ENCODE measurements at places on chromosomes 6 and 20.

DNA sequence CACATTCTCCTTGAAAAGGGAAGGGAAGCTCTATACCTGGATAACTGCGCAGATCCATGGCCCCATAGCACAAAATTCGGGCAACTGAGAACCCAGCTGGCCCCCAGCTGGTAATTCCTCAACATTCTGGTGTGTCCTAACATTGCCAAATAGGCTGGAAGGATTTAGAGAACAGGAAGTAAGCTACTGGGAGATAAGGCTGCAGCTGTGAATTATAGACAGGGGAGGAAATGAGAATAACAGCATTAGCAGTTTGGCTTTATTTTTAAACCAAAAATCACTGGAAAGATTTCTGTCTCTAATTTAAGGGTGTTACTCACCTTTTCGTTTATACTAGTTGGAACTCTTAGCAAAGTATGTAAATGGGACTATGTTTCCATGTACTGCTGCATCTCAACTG is 97.2 kb downstream of the TULP4 start:
- DNase-seq: no peak

DNA sequence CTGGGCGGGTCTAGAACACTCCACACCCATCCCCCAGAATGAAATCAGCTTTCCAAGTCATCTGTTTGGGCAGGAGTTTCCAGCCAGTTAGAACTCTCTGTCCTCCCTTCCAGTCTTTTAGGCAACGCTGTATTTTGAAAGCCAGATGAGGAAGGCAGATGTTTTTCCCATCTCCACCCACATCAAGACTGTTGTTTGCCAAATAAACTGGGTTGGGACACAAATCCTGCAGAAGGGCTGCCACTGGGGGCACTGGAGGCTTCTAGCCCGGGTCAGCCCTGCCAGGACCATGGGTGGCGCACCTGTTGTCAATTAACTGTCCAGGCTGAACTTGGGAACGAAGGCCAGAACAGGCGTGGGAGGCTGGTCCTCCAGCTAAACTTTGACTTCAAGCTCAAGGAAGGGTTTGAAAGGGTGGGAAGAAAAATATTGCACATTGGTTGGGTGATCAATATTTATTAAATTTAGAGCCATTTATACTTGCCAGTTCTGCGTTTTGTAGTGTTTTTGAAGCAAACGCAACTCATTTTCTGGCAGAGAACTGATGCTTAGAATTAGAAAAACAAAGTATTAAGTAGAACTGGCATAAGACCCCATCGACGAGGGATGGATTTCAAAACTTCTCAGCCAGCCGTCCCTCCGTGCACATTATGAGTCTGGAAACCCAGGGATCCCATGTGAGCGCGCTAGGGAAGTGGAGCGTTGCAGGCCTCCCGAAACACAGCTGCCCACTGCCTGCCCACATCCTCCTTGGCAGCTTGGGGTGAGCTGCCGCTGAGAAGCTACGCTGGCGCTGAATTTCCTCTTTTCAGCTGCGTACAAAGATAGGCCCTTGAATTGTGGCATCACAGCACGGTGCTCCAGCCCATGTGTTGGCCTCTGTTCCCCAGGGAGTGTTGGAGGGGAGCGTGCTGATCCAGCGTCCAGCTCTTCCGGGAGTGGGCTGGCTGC is 297.4 kb downstream of the QKI start:
- no peak for DNase-seq

DNA sequence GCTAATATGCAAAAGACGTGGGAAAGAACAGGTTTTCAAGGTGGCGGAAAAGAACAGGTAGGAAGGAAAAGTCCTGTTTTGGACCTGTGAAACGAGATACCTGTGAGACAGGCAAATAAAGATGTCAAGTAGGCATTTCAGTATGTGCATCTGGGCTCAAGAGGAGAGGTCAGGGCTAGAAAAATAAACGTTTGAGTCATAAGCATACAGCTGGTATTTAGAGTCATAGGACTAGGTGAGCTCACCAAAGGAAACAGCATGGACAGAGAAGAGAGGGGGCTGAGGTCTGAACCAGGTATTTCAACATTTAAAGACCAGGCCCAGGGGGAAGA is 14.9 kb downstream of the MTFR2 start:
- DNase-seq: no peak

GRCh38 chr6:55668591-55668990 is 89.6 kb upstream of the HMGCLL1 start:
- no peak for DNase-seq

GRCh38 chr6:109298605-109299264 is 83.5 kb downstream of the CD164 start:
- no peak for DNase-seq

DNA sequence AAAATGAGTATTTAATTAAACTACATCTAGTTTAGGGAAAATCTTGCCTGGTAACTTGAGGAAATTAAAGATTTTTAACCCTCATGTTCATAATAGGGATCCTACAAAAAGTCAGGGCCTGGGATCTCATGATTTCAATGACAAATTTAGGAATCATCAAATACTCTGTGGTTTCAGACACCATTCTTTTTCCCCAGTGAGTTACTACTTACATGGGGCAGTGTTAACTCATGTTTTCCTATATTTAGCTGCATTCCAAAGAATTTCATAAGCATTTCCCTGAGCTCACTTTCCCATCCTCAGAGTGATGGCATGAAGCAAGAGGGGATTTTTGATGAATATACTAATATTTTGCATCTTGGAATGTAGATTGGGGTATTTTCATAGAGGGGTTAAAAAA is 321.7 kb downstream of the CENPW start:
- no peak for DNase-seq

GRCh38 chr6:133778414-133779130 is 110.3 kb upstream of the TCF21 start:
- no peak for DNase-seq

- DNase-seq: no peak
These were observed 55.5 kb downstream of the CPNE5 start for GRCh38 chr6:36783603-36784375.

DNA sequence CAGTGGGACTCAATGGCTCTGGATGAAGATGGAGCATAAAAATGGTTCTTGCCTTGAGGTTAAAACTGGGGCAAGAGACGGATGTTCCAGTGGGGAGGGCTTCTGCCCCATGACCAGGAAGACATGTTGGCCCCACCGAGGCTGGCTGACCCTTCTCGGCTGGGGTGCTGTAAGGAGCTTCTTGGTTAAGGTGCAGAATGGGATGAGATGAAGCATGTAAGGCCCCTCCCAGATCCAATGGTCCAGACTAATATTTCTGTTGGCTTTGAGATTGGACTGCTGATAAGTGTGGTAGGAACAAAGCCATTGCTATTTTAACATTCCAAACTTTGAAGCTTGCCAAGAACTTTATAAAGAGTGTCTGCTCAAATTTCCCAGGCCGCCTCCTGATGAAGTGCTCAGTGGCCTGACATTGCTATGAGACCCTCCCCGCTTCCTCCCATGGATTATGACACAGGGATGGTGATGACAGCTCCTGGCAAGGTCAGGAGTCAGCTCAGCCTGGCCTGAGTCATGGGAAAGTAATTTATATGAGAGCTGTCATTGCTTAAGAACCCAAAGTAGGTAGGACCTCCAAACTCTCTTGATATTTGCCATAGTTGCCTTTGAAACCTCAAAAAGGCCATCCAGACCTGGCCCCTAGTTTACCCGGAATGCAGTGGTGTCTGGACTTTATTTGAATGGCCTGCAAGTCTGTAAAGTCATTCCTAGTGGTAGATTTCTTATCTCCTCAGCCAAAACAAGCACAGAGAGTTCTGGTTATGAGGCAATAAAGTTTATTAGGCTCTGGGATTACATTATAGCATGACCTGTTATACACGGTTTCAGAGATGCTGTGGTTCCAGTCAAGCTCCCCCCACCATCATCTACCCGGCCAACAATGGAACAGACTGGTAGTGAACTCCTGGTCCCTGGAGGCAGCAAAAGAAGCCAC is 55.2 kb downstream of the TGM2 start:
- no peak for DNase-seq

- no peak for DNase-seq
These were observed 46.9 kb upstream of the ARMC2 start for GRCh38 chr6:108801366-108801765.

DNA sequence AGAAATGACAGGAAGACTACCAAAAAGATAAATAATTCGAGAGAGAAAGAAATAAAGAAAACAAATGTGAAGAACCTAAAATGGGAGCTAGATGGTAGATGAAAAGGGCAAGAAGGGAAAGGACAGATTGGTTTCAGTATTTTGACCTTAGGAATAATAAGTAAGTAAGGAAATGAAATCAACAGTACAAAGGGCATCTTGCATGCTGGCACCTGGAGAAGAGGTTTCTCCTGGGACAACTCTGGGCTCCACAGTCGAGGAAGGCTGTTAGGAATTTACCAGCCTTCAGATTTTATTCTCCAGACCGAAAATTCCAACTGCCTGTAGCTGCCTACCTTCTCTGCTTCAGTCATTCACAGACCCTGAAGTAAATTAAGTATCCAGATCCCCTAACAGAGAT is 80.5 kb downstream of the SMLR1 start:
- no peak for DNase-seq

GRCh38 chr6:119060255-119060907 is 18.1 kb downstream of the FAM184A start:
- DNase-seq: no peak

DNA sequence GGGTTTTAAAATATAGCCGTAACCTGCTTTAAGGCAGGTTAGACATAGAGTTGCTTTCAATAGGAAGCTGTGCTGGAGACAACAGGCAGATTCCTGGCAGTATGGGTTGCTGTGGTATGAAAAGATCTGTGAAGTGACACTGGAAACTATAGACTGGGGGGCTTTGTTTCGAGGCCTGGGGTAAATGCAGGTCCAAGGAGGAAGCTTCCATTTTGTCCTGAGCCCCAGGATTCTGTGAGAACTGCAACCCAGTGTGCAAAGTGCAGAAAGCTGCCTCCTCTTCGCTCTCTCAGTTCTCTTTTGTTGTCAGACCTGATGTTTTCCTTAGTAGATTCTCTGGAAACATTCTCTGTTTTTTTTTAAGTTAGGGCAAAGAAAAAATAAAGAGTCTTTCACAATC is 86.9 kb downstream of the LYRM4 start:
- no peak for DNase-seq

DNA sequence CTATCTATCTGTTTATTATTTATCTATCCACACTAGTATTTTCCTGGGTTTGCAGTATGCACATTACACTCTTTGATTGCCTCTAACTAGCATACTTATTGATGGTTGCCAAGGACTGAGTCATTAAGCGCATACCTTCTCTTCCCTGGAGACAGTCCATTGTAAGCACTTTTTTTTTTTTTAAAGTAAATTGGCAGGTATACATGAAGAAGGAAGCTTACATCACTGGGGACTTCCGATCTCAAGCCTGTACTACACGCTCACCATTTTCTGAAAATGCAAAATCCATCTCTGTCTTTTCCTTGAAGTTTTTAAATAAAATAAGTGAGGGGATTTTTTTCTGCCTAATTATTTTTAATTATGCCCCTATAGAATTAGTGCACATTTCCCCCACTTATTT is 63.5 kb downstream of the HMGN3 start:
- no peak for DNase-seq

DNA sequence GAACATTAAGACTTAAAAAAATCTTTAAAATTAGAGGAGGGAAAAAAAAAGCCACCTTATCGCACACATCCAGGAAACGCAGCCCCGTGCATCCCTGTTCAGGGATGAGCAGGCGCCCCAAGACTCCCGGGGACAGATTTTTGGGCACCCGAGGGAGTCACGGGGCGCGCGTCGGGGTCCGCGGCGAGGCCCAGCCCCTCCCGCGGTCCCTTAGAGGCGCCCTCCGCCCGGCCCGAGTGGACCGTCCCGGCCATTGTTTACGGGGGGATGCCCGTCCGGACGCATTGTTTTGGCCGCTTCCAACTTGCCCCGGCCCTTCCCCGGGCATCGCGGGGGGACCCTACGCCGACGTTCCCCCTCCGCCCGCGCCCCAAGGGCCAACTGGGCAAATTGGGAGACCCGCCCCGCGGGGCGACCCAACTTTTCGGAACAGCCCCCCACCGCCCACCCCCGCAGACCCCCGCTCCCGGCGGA is 610 bp downstream of the ZNF217 start:
- no peak for DNase-seq

DNA sequence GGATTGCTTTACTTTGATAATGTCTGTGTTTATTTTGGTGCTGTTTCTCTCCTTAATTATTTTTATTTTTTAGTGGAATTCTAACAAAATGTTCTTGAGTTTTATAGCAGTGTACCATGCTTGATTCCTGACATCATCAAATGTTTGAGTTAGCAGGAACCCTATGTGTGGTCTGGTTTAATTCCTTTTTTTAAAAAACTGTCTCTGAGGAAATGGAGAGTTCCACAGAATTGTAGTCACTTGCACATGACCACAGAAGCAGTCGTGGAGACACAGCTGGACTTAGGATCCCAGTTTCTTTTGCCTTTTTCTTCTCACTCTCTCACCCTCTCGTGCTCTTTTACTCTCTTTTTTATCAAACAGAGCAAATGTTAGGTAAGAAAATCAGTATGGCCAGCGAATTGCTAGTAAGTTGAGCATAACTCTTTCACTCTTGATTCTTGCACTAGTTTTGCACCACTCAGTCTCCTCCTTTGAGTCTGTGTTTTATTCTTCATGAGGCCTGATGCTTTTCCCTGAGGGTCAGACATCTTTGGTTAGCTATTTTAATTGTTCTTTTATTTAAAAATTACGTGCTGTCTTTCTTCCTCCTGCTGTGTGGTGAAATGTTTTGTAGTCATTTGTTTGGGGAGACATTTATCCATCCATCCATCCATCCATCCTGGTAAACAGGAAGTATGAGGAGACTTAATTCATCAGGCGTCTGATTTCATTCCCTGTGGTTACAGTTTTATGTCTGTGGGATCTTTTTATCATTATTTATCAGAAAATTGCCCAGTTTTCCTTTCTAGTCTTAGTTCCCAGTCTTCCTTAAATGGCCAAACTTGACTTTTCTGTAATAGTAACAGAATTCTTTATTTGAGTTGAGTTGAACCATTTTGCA is 83.0 kb downstream of the SCAF8 start:
- no peak for DNase-seq

DNA sequence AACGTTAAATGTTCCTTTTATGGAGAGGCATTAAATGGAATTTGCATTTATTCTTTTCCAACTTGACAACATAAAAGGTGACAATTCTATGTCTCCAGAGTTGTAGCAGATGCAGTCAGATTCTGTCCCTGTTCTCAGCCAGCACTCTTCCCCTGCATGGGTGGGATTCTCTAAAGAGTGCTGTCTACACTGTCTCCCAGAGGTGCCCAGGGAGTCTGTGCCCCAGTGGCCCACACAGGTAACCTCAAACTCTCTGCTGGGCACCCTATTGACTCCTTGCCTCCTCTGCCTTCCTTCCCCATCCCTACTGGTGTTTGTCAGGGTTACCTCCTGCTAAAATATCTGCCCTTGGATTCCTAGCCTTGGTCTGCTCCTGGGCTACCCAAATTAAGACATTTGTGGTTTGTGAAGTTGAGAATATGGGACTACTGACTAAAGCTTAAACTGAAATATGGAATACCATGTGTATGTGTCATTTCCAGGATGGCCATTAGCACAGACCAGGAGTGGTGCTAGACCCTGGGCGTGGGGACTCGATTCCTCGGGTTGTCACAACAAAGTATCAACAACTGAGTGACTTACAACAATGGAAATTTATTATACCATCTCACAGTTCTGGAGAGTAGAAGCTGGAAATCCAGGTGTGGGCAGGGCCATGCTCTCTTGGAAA is 284.7 kb downstream of the CDH26 start:
- DNase-seq: no peak

All from T-cell (primary cell).